ENCODE measurements at places on chromosomes 5 and 9.
A peak's percentile ranks its signal among the peaks of the same experiment; 100 is the strongest.

- no peak for DNase-seq
Measured at GRCh38 chr9:72872718-72873117, 80.1 kb downstream of the ALDH1A1 start.

DNA sequence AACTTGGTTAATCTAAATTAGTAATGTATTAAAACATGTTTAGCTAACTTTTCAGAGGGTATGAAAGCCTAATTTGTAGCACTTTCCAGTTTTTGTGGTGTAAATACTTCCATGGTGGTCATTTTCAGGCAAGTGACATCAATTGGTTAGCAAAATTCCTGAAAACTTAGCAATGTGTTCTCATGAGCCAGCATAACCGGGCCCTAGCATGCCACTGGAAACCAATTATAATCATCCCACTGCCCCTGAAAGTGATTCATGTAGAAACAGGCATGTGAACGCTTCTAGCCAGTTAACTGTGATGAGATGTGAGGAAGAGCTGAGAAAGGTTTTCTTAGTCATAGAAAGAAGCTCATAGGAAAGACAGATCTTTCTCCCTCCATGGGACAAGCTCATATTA lies 417.2 kb downstream of the TLR4 start:
- no peak for DNase-seq

- DNase-seq: no peak
Measured at GRCh38 chr9:133837627-133838597, 99.8 kb upstream of the SARDH start.

GRCh38 chr5:123949807-123950340 lies 437.9 kb downstream of the CSNK1G3 start:
- no peak for DNase-seq

- DNase-seq: no peak
Measured at GRCh38 chr5:111122398-111122797, 30.2 kb downstream of the WDR36 start.

DNA sequence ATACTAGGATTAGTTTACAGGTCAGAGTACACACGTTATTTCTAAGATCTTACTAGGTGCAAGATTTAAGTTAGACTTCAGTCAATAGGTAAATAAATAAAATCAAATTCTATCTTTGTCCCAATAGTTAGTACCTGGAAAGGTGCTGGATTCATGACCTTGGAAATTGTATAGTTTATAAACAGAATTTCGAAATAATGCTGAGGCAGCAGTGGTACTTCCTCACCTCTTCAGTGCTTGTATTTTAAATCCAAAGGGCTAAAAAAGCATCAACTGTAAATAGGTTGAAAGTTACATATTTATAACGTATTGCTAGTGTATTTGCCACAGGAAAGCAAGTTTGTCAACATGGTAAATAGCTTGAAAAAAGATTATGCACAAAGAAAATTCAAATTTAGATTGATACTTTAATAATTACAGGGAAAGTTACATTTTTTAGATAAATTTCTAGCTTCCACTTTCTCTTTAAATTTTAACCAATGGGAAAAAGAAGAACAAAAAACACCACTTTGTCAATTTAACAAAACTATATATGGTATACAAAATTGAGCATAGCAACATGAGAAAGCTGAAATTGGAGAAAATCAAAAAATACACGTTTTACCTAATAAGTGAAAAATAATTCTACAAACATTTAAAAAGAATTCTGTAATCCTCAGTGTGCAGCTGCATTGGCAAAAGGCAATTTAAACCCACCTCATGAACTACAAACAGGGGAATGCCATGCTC lies 46.5 kb downstream of the NR3C1 start:
- DNase-seq: no peak

DNA sequence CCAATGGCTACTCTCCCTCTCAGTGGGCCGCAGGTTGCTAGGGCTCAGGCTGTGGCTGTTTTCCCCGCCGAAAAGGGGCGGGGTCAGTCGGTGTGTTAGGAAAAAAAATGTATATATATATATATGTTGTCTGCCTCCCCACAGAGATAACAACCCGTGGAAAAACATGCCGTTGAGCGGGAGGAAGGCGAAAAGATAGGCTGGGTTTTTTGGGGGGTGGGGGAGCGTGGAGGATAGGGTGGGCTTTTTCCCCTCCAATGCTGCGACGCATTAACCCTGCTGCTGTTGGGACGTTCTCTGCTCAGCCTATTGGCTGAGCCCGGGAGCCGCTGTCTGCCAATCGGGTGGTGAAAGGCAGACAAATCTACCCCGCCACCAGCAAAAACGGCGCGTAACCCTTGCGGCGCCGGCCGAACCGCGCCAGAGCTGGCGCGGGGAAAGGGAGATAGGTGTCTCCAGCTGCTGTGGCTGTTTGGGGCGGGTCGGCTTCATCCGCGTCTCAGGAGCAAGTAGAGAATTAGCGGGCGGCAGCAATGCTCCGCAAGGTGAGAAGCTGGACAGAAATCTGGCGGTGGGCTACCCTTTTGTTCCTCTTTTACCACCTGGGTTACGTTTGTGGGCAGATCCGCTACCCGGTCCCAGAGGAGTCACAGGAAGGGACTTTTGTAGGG lies at the start of gene PCDHGC4:
TSS of gene PCDHGC4 (plus strand) at position 390 of the 671 bp plus-strand sequence. CDS start at position 534, 144 bp downstream.
- no peak for DNase-seq

GRCh38 chr9:136385015-136385414 lies 11.5 kb upstream of the CARD9 start:
- no peak for DNase-seq

DNA sequence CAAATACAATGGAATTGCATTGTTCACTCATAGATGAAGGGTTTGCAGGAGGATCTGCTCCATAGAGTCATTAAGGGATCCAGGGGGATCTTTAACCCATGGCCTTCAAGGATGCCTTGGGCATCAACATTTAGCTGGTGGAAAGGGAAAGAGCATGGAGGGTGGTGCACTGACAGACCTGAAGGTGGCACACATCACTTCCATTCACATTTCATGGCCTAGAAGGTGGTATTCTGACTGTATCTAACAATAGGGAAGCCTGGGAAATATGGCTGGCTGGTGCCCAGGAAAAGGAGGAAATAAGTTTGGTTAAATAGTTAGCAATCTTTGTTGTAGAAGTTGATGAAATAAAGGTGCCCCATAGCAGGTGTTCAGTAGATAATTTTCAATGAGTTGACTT lies 230.2 kb downstream of the CD180 start:
- DNase-seq: no peak

- peak; percentile 54 for DNase-seq
Measured at GRCh38 chr9:137227054-137227852, at the start of gene RNF224. Gene RNF224 (plus strand): TSS chr9:137227502. CDS start chr9:137228336, 834 bp downstream.

DNA sequence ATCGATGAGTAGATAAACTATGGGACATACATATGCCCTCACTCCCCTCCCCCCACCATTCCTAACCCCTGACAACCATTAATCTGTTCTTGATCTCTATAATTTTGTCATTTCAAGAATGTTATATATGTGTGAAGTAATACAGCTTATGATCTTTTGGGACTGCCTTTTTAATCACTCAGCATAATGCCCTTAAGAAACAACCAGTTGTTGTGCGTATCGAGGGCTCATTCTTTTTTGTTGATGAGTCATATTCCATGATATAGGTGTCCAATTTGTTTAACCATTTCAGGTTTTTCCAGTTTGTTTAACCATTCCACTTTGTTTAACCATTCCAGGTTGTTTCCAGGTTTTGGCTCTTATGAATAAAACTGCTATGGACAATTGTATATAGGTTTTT lies 75.6 kb downstream of the ARHGEF28 start:
- no peak for DNase-seq

- DNase-seq: peak; percentile 13
Measured at GRCh38 chr9:19231126-19231903, 822 bp downstream of the DENND4C start.

DNA sequence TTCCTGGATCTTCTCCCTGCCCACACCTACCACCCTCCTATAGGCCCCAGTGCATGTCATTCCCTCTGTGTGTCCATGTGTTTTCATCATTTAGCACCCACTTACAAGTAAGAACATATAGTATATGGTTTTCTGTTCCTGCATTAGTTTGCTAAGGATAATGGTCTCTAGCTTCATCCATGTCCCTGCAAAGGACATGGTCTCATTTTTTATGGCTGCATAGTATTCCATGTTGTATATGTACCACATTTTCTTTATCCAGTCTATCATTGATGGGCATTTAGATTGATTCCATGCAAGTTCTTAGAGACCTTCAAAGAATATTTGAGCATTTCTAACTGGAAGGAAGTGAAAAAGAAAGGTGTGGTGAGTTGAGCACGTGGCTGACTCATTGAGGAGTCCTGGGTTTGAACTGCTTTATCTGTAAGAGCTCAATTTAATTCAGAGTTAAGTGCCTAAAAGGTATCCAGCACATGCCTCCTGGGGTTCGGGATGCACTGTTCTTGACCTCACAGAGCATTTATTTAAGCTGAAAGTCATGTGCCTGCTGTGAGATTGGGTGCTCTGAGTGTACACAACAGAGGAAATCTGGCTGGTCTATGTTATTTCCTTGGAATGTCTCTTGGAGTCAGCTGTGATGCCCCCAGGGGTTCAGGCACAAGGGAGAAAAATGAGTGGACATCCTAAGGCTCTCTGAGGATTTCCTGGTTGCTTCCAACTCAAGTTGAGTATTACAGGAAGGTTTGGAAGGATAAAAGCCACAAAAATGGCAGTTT lies 56.4 kb downstream of the SH3GL2 start:
- DNase-seq: no peak

DNA sequence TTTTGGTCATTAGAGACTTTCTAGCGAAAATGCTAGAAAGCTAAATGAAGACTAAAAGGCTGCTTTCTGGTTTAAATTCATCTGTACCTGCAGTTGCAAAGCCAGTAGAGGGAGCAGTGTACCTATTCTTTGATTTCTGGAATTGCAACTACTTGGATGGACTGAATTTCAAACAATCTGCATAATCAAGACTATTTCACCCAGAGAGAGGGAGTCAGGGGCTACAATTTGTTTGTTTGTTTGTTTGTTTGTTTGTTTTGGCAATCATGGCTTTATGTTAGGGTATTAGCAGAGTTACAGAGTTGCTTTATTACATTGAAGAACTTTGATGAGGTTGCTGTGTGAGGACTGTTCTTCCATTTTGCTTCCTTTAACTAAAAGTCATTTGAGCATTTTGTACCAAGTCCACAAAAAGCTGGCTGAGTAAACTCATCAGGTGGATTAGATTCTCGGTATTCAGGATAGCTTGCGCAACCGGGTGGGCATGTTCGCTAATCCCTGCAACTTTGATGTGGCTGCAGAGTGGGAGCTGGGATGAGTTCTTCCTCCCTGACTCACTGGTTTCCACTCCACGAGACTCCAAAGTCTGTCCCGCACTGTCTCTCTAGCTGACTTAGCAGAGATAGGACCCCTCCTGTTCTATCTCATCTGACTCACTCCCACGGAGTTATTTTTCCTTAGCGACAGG lies 80.0 kb upstream of the TUT7 start:
- DNase-seq: peak; percentile 84

All from AG10803 (cell line).